CD4-positive, alpha-beta T cell treated with Interleukin-4 for 1 hour (primary cell): ENCODE measurements at places on chromosomes 1 and 21.

DNA sequence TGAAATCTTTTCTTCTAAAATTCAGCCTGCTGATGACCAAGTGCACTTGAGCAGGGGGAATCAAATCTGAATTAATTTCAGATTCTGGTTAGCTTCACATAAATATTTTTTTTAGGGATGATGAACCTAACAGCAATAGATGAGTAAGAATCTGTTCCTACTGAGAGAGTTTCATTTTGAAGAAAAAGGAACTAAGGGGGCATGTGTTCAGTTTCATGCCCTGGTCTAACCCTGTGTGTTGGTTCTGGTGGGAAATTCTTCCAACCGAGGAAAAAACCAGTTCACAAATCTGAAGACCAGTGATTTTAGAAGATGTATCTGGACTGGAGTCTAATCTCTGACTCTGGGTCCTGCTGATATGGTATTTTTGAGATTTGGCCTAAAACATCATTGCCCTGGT lies 13.7 kb downstream of the SELL start:
- DNase-seq, result no peak

- DNase-seq, result no peak
Measured at GRCh38 chr1:155976913-155977689, 1.2 kb downstream of the ARHGEF2 start.

GRCh38 chr1:240526312-240526711 lies 85.6 kb downstream of the GREM2 start:
- no peak for DNase-seq

DNA sequence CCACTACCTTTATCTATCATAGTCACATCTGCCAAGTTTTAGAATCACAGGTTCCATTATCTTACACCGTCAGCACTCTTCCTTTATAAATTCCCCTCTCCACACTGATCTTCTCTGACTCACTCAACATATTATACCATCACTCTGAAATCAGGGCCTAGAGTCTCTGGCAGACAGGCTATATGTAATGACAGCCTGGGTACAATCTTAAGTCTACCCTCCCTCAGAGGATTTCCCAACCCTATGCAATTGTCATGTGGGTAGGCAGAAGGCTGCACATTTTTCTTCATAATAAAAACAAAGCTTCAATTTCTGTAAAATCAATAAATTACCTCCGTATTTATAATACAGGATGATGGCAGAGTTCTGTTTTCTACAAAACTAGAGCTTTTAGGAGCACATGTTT lies 138.0 kb downstream of the RERE start:
- DNase-seq, result no peak

- no peak for DNase-seq
Measured at GRCh38 chr1:243256590-243256989, 749 bp downstream of the SDCCAG8 start.

DNA sequence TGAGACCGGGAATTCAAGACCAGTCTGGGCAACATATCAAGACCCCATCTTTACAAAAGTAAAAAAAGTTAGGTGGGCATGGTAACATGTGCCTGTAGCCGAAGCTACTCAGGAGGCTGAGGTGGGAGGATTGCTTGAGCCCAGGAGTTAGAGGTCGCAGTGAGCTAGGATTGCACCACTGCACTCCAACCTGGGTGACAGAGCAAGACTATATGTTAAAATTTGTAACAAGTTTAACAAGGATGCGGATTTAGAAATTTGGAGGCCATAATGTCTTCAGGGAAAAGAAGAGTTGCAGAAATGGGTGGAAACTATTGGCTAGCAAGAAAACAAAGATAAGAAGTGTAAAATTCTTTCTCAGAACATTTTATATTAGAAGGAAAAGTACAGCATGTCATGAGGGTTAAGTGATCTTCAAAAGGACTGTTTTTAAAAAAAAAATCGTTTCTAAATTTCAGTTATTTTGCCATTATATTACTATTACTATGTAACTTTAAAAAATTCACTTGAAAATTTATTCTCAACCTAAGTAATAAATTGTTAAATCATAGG lies 17.6 kb downstream of the SOAT1 start:
- DNase-seq, result no peak

DNA sequence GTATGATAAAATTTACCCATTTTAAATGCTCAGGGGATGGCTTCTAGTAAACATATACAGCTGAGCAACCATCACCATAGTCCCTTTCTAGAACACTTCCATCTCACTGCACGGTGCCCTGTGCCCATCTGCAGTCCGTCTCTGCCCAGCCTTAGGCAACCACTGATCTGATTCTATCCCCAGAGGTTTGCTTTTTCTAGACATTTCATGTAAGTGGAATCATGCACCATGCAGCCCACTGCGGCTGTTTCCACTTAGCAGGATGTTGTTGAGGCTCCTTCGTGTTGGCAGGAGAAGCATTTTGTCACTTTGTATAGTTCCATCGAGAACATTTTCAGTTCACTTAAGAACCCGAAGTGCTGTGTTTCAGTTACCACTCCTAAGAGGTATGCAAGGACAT lies 27.8 kb upstream of the VAMP3 start:
- no peak for DNase-seq

- no peak for DNase-seq
Measured at GRCh38 chr1:53622531-53622930, 116.4 kb downstream of the GLIS1 start.

- no peak for DNase-seq
Measured at GRCh38 chr1:210448297-210448892, 119.7 kb downstream of the HHAT start.

DNA sequence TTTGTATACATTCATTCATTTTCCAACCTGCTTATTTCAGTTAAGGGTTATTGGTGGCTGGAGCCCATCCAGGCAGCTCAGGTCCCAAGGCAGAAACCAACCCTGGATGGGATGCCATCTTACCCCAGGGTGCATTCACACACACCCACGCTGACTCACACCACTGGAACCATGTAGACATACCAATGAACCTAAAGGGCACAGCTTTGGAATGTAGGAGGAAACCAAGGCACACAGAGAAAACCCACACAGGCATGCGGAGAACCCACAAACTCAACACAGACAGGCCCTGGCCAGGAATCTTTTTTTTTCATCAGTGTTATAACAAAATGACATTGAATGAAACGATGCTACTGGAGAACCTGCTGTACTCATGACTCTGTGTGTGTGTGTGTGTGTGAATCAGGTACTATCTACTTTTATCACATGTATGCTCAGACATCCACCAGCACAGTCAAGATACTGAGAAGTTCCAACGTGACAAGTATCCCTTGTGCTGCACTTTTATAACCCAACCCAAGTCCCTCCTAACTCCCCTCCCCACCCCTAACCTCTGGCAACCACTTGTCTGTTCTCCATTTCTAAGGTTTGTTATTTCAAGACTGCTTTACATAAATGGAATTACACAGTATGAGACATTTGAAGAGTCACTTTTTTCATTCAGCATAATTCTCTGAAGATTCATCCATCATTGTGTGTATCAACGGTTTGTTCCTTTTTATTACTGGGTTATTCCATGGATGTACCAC lies 286.8 kb upstream of the PLD5 start:
- DNase-seq, result no peak

GRCh38 chr1:230401101-230401500 lies 25.0 kb downstream of the PGBD5 start:
- DNase-seq, result no peak

DNA sequence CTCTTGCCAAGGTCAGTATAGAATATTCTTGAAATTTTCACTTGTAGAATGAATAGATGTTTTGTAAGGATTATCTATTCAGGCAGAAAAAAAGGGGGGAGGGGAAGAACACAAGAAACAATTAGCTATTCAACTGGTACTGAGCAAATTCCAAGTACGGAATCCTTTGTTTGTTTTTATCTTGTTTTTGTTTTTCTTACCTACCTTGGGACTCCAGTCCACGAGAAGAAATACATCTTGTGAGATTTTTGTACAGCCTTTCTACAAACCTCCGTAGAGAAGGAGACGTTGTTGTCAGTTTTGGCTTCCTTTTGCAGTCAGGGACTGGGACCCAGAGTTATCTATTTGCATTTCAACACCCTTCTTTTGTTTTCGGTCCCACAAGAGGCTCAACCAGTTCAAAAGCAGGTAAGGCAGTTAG lies 36.0 kb downstream of the ZNF281 start:
- no peak for DNase-seq

DNA sequence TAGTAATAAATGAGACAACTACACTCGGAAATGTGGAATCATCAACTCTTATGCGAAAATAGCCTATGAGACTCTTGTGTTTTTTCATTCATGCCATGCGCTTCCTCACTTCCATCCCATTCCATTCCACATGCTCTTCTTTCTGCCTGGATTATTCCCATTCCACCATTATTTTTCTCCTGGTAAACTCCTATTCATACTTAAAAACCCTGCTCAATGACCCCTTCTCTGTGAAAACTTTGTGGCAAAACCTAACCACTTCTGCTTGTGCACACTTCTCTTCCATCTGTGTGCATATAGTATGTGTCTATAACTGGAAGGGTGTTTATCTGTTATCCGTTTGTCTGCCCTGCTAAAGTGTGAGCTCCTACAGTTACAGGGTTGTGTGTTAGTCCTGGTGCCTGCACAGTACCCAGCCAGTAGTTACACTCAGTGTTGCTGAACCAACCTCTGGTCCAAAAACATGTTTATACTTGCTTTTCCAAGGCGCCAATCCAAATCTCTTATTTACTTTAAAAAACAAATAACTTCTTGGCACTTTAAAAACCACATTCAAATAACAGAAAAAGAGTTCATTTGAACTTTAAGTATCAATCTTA lies 10.7 kb downstream of the EPHX1 start:
- no peak for DNase-seq

GRCh38 chr21:44819283-44820243 lies 1.7 kb upstream of the SUMO3 start:
- DNase-seq, result no peak

DNA sequence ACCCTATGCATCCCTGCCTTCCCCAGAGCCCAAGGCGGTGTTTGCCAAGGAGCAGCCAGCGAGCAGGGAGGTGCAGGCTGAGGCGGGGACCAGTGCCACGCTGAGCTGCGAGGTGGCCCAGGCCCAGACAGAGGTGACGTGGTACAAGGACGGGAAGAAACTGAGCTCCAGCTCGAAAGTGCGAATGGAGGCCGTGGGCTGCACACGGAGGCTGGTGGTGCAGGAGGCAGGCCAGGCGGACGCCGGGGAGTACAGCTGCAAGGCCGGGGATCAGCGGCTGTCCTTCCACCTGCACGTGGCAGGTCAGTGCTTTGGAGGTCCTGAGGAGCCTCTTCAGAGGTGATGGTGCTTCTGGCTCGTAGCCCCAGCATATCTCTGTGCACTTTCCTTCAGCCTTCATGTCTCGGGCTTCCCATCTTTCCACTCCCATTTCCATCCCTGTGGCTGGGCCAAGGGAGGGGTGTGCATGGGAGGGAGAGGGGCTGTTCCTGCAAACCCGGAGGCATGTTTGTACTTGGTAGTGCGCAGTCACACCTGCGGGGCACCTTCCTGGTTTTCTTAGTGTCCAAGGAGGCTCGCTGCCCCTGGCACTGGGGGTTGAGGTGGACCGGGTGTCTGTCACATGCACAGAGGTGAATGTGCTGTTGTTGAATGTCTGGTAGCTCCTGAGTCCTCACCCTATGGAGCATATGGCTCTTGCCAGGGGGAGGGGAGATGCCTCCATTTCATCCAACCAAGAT lies 56.4 kb downstream of the OBSCN start:
- DNase-seq, result no peak

- no peak for DNase-seq
Measured at GRCh38 chr1:13782634-13783360, 82.8 kb downstream of the PRDM2 start.

DNA sequence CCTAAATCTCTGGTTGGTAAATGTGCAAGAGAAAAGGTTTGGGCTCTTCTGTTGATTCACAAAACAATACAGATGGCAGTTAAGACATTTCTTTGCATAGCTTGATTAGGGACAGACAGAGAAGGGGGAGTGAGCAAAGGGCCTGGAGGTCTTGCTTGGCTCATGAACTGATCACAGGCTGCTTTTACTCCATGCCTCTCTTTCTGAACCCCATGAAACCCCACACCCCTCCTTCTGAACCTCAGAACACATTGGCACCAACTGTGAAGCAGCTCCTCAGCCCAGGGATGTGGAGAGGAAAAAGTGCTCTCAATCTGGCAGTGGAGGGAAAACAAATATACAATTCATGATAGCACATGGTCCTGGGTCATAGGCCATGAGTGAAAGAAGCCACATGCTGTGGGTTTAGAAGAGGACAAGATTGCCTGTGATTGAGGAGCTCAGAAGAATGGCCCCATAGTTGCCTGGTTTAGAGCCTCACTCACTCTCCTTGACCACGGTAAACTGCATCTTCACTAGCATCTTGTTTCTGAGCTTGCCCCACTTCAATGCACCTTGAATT lies 111.6 kb upstream of the GADD45A start:
- DNase-seq, result no peak
